Non-pigmented ciliary epithelial cell (primary cell): ENCODE measurements at places on chromosomes 12 and 14.

DNA sequence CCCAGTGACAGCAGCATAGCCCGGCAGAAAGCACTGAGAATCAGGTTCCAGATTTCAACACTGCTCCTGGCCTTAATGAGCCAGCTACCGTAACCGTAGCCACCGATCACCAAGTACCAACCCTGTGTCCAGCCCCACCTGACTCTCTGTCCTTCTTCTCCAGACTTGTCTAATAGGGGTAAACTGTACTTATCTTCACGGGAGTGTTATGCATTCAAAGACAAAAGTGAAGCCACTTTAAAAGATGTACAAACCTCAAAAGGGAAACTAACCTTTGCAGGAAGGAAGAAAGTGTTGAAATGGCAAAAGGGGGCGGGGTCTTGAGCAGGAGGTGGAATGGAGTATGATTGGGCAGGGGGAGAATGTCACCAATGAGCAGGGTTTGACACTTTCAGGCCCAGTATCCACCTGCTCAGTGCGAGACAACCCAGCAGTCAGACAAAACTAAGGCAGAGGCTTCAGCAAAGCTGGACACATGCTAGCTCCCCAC, 226.1 kb downstream of the CHST11 start:
- DNase-seq = no peak

DNA sequence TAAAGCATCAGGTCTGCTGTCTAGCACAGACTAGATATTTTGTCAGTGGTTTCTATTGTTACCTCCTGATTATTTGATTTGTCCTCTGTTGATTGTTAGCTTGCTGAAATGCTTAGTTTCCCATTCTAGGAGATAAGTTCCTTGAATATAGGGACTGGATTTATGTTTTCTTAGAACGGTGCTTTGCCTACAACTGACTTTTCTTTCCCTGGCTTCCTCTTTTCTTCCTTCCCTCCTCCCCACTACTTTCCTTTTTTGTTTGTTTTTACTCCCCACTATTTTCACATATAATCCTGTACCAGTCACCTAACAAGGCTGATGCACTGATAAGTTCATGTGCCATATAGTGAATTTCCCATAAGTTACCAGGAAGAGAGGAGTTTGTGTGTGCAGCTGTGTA, 58.5 kb upstream of the METAP2 start:
- no peak for DNase-seq

- DNase-seq = no peak
Observed at GRCh38 chr12:46153268-46153872, 115.5 kb downstream of the SLC38A1 start.

- DNase-seq = no peak
Observed at GRCh38 chr12:98691351-98691750, 46.3 kb downstream of the APAF1 start.

DNA sequence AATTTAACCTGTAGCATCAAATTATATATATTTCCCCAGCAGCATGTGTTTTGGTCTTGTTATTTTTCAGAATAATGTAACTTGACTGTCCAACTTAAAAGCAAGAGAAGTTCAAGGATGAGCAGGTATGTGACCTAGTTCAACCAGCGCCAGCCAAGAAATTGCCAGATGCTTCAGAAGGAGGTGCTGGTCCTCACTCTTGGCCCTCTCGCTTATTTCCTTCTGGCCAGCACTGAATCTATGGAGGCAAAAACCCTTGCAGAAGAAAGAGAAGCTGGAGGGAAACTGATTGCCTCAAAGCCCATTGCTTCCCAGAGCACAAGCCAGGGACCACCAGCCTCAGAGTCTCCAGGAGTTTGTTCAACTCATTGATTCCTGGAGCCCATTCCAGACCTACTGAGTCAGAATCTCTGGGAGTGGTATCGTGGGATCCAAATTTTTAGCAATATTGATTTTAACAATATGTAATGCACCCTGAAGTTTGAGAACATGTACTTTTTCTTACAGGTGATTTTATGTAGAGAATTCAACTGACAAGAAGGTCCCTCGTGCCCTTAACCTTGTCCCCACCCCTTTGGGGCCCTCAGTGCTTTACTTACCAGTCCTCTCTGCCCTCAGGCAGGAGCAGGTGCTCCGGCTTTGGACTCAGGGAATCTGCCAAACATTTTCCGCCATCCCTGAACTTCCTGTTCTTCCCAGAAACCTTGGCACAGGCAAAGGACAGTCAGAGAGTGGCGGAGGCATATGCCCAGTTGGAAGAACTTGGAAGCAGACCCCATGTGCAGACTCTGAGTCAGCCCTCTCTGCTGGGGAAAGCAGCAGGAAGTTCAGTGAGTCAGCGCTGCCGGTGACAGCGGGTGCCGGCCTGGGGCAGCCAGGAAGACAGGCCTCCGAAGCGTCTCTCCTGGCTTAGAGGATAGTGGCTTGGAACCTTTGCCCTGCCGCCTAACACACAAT, 10.4 kb downstream of the BEST3 start:
- peak; percentile 87 for DNase-seq

DNA sequence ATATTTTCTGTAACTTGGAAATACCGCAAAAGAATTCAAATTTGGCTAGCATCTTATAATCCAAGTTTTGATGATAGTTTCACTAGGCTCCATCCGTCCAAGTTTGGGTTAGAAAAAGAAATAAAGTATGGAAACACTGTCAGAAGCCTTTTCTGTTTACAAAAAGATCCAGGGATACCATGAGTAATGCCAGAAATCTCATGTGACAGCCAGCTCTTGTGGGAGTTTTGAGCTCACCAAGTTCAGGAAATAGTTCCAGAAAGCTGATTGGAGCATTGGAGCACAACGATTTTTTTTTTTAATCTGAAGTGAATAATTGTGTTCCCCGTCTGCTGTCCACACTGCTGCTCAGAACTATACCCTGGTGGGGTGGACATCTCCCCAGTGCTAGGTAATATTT, 229.7 kb upstream of the NPAS3 start:
- peak; percentile 63 for DNase-seq

DNA sequence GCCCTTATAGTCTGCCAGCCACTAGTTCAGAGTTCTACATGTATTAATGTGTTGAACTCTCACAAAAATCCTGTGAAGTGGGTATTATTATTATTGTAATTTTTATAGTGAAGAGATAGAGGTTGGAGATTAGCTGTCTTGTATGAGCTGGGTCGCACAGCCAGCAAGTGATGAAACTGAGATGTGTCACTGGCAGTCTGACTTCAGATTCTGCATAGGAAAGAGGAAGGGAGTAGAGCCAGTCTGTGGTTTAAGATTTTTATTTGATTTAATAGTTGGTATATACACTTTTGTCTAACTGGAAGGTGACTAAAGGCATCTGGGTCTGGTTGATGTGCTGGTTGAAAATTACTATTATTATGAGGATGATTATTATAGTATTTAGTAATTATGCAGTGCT, 5.8 kb upstream of the FRS2 start:
- no peak for DNase-seq

GRCh38 chr12:132577191-132577920, 33.0 kb downstream of the LRCOL1 start:
- no peak for DNase-seq

- no peak for DNase-seq
Observed at GRCh38 chr12:75184516-75184915, 25.1 kb downstream of the KCNC2 start.

DNA sequence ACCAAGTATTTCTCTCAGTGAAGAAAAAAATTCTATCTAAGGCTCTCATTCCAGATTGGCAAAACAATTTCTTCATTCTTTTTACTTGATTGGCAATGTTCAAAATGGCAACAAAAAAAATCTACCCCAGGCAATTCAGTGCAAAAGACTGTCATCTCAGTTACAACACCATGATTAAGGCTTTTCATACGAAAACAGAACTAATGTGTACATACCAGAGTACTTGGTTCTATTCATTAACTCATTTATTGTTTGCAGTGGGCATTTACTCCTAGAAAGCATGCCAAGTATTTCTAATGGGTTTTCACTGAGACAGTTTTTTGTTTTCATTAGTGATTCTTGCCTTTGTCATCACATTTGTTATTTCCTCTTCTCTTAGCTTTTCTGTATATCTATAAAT, 33.0 kb downstream of the DBX2 start:
- DNase-seq = no peak
